ENCODE measurements at places on chromosomes 1 and 21.

GRCh38 chr21:45341779-45342178 is 54.1 kb upstream of the POFUT2 start:
- H3K27ac ChIP-seq, result no peak overlapping the region
- no peaks in the 10 kb centered on the region for H3K36me3 ChIP-seq
- peaks cover 2% of the 10 kb centered on the region for H3K4me1 ChIP-seq
- DNase-seq, result no peak

- no peak overlapping the region for H3K4me3 ChIP-seq
- H3K36me3 ChIP-seq, result no peaks in the 10 kb centered on the region
- H3K4me1 ChIP-seq, result no peaks in the 10 kb centered on the region
- no peak for DNase-seq
- H3K27me3 ChIP-seq, result no peaks in the 10 kb centered on the region
Measured at GRCh38 chr1:76105372-76105771, 30.8 kb downstream of the ST6GALNAC3 start.

GRCh38 chr21:37073417-37074196 is 553 bp downstream of the TTC3 start:
- H3K4me3 ChIP-seq, result peak overlapping the region; percentile 67
- H3K4me1 ChIP-seq, result peaks cover 4% of the 10 kb centered on the region
- peak overlapping the region; percentile 94 for H3K27ac ChIP-seq
- H3K27me3 ChIP-seq, result no peaks in the 10 kb centered on the region

DNA sequence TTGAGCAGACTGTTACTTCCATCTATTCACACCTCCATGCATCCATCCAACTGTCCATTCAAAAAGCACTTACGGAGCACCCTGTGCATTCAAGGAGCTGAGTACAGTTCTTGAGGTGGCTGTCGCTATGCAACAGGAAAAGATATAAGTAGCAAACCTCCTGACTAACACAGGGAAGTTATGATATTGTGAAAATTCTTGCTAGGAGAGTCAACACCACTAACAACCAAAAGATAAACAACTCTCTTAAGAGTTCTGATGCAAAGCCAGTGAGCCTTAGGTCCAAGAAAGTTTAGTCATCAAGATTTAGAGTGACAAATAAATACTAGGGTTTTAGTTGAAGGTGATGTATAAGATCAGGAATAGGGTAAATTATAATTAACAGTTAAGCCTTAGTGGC is 44.5 kb upstream of the TRIM45 start:
- H3K27me3 ChIP-seq, result no peaks in the 10 kb centered on the region
- no peak for DNase-seq
- no peaks in the 10 kb centered on the region for H3K36me3 ChIP-seq
- no peak overlapping the region for H3K27ac ChIP-seq

- no peak for DNase-seq
- peaks cover 19% of the 10 kb centered on the region for H3K36me3 ChIP-seq
- no peaks in the 10 kb centered on the region for H3K27me3 ChIP-seq
- H3K27ac ChIP-seq, result no peak overlapping the region
Measured at GRCh38 chr1:15039901-15040300, 113.6 kb upstream of the TMEM51 start.

DNA sequence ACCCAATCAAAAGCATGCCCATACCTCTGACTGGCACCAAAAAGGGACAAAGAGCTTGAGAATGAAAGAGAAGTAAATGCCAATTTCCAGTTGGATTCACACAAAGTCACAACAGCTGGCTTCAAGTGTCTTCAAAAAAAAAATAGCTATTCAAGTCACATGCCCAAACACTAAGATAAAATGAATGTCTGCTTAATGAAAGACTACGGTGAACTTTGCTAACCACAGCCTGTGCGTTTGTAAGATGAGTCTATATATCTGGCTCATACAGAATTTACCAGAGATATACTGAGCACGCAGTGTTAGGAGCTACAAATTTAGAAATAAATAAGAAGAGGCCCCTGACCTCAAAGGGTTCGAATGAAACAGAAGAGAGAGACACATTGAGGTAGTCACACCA is 73.2 kb downstream of the DAB1 start:
- no peak overlapping the region for H3K27ac ChIP-seq
- no peaks in the 10 kb centered on the region for H3K36me3 ChIP-seq
- no peak for DNase-seq
- H3K4me1 ChIP-seq, result no peaks in the 10 kb centered on the region
- H3K27me3 ChIP-seq, result no peaks in the 10 kb centered on the region

DNA sequence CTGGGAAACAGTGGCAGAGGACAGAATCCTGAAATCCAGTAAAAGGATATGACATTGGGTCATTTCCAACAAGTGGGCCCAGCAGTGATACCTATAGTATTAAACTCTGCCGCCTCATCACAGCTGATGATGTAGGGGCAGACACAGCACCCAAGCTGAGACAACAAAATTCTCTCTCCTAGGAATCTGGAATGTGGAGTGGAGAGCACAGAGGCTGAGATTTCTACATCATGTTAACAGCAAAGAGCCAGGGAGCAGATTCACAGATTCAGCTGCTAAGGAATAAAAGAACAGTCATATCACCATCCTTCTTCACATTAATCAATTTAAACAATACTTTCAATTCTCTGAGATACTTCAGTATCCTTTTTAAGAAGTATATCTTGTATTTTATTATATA is 61.9 kb downstream of the CRP start:
- H3K27ac ChIP-seq, result no peak overlapping the region
- no peaks in the 10 kb centered on the region for H3K27me3 ChIP-seq
- no peak for DNase-seq
- H3K4me1 ChIP-seq, result no peaks in the 10 kb centered on the region

DNA sequence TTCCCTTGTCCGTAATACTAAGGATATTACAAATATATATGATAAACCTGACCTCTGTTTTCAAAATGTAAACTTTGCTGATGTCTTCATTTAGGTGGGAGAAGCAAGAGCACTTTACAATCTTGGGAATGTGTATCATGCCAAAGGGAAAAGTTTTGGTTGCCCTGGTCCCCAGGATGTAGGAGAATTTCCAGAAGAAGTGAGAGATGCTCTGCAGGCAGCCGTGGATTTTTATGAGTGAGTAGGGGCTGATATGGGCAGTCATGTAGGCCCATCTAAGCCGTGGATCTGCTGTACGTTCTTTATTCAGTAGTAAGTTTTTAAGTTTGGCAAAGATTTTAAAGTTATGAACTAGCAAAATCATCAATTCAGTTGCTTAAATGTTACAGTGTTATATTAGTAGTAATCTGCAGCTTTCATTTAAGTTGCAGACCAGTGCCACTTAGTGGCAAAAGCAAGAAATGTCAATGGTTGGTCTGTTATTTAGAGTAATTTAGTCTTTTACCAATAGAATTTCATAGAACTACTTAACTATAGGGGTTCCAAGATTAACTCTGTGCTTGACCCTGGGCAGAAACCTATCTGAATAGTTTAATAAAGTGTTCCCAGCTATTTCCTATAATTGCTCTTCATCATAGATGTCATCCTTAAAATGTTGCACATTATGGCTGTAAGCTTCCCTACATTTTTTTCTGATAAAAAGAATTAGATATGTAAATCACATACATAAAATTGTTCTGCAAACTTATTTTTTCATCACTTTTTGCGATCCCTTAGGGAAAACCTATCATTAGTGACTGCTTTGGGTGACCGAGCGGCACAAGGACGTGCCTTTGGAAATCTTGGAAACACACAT is 21.3 kb downstream of the GPSM2 start:
- no peaks in the 10 kb centered on the region for H3K4me1 ChIP-seq
- H3K36me3 ChIP-seq, result no peaks in the 10 kb centered on the region
- H3K27ac ChIP-seq, result no peak overlapping the region
- DNase-seq, result peak; percentile 59

DNA sequence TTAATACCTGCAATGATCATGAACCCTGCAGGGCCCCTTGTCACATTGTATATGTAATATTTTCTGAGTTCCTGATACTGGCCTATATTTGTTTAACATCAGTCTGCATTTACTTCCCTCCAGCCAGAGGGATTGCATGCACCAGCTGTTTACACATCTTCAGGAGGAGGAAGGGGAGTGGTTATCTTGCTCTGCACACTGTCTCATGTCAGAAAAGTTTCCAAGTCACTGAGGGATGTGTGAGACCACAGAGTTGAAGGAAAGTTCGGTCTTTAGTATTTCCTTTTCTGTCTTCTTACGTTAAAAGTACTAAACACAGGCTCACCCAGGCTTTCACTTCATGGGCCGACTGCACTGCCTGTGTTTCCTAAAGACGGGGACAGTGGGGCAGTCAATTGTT is 574.1 kb downstream of the LMO4 start:
- H3K4me3 ChIP-seq, result no peak overlapping the region
- H3K27me3 ChIP-seq, result no peaks in the 10 kb centered on the region
- peak; percentile 12 for DNase-seq
- H3K4me1 ChIP-seq, result no peaks in the 10 kb centered on the region
- no peaks in the 10 kb centered on the region for H3K36me3 ChIP-seq
- no peak overlapping the region for H3K27ac ChIP-seq

DNA sequence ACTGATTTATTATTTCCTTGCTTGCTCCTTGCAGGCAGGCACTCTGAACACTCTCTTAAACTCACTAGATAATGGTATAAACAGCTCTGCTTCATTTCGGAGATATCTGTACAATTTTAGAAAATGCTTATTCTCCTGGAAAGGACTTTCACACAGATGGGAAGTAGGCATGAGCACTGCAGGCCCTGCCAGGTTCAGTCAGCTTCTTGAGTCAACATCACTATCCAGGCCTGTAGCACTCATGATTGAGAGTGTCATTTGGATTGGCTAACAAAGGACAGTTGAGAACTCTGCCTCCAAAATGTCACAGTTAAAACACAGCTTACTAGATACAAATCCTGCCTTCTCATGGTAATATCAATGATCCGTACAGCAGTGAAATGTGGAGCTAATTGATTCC is 181.9 kb downstream of the CYYR1 start:
- DNase-seq, result no peak
- no peaks in the 10 kb centered on the region for H3K36me3 ChIP-seq
- H3K27ac ChIP-seq, result no peak overlapping the region
- H3K4me3 ChIP-seq, result no peak overlapping the region
- H3K27me3 ChIP-seq, result no peaks in the 10 kb centered on the region
- H3K4me1 ChIP-seq, result no peaks in the 10 kb centered on the region

DNA sequence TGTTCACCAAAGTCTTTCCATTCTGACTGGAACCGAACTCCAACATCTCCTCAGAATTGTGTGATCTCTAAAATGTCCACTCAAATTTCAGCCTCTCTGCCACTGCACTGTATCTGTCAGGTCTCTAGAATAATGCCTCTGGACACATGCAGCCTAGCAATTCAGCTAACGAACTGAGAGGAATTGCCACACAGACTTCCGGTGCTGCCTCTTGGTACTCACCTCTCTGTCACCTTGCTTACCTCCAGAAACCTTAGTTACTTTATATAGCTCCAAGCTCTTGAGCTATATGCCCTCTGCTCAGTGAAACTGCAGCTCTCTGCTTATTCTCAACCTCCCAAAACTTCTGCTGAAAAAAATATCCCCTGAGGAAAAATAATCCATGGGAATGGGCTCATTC is 2.7 kb upstream of the CHRM3 start:
- H3K27me3 ChIP-seq, result no peaks in the 10 kb centered on the region
- no peak for DNase-seq
- H3K36me3 ChIP-seq, result no peaks in the 10 kb centered on the region
- H3K4me3 ChIP-seq, result no peak overlapping the region

DNA sequence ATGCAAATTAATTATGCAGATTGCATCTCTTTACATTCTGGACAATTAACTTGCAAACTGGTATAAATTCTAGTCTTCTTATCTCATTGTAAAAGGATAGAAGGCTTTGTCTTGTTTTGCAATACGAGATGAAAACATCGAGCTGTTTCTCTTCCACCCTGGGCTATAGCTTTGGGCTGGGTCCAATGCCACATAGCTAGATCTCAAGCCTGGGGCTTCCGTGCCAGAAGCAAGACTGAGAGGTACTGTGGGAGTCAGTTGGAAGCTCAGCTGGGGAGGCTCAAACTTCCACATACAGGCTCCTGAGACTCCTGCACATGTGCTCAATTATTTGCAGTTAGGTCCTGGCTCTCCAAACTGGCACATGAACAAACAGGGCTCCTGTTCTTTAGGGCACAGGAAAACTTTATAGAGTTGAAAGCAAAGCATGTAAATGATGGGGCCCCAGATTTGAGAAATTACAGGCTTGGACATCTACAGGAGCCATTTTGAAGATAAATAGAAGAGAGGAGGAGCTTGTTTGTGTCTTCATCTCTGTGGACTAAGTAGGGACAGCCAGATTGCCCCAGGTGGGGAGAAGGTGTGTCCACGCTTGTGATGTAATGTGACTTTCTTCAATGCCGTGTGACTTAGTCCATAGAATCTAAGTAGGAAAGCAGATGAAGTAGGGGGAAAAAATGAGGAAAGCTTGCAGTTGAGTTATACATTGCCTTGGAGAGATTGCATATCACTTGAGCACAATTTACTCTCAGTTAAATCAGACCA is 65.9 kb upstream of the SIPA1L2 start:
- H3K27me3 ChIP-seq, result no peaks in the 10 kb centered on the region
- no peak overlapping the region for H3K4me3 ChIP-seq
- DNase-seq, result no peak
- H3K4me1 ChIP-seq, result peaks cover 9% of the 10 kb centered on the region
- no peak overlapping the region for H3K27ac ChIP-seq

DNA sequence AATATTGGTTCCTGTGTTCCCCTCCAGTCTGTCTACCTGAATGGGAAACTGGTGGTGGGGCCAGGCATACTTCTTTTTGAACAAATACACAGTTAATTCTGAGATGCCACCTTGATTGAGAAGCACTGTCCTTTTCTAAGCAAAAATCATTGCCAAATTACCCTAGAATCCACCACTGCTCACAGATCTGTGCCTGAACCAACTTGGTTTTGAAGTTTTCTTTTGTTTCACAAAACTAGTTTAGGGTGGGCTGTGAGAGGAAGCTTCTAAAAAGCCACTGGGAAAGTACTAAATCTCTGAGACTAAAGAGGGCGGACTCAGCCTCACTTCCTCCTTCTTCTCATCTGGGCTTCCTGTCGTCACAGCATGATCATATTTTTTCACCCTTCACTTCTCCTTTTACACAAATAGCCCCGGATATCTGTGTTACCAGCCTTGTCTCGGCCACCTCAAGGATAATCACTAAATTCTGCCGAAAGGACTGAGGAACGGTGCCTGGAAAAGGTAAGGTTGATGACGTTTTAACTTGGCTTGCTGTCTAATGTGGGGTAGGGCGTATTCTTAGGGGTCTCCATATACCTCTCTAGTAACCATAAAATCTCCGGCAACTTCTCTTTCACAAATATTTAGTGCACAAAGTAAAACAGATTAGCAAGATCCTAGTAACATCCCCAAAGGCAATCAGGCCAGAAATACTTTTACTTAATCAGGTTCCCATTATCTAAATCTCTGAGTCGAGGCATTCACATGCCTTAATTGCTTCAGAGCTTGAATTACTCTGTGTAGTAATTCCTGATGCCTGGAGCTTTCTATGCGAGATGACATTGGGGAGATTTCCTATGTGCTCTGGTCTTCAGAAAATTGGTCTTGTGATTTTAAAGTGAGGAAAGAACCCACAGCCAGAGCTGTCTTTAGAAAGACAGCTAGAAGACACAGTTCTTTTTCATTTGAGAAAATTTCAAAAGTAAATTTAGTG is at the start of gene CD53:
TSS of gene CD53 (plus strand) at position 404 of the 976 bp plus-strand sequence. CDS start 18,261 bp downstream, outside the sequence.
- no peaks in the 10 kb centered on the region for H3K36me3 ChIP-seq
- no peaks in the 10 kb centered on the region for H3K4me1 ChIP-seq
- DNase-seq, result peak; percentile 5
- H3K27me3 ChIP-seq, result no peaks in the 10 kb centered on the region
- H3K27ac ChIP-seq, result peak within 1 kb of the TSS; percentile 92

- H3K27ac ChIP-seq, result no peak overlapping the region
- H3K27me3 ChIP-seq, result no peaks in the 10 kb centered on the region
- no peaks in the 10 kb centered on the region for H3K4me1 ChIP-seq
- no peaks in the 10 kb centered on the region for H3K36me3 ChIP-seq
Measured at GRCh38 chr1:73789965-73790364, 408.0 kb downstream of the LRRIQ3 start.
